Ascending aorta (tissue), 2 donors: ENCODE measurements at places on chromosomes 7 and 10.

DNA sequence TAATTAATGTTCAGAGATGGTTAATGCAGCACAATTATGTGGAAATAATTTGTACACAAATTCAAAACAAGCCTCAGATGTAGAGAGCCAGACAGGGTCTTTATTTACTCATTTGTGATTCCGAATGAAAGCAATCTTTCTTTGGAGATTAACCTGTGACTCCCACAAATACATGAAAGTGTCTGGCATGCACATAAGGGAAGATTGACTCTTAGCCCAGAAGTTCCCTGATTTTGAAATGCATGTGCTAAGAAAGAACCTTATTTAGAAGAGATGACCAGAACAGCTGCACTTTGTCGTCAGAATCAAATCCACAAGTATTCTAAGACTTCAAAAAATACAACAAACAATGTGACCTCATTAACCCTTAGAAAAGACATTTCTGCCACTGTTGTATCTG, 45.1 kb downstream of the RNLS start:
- peaks cover 3% of the 10 kb centered on the region for H3K4me1 ChIP-seq
- H3K27ac ChIP-seq = no peak overlapping the region
- no peaks in the 10 kb centered on the region for H3K36me3 ChIP-seq
- no peak for DNase-seq
- H3K27me3 ChIP-seq = no peaks in the 10 kb centered on the region

- H3K27me3 ChIP-seq = no peaks in the 10 kb centered on the region
- peak overlapping the region; percentile 58 for H3K27ac ChIP-seq
- DNase-seq = no peak
- H3K36me3 ChIP-seq = peaks cover 64% of the 10 kb centered on the region
- no peak overlapping the region for H3K4me3 ChIP-seq
These were observed 23.5 kb downstream of the STN1 start for GRCh38 chr10:103894441-103894864.

DNA sequence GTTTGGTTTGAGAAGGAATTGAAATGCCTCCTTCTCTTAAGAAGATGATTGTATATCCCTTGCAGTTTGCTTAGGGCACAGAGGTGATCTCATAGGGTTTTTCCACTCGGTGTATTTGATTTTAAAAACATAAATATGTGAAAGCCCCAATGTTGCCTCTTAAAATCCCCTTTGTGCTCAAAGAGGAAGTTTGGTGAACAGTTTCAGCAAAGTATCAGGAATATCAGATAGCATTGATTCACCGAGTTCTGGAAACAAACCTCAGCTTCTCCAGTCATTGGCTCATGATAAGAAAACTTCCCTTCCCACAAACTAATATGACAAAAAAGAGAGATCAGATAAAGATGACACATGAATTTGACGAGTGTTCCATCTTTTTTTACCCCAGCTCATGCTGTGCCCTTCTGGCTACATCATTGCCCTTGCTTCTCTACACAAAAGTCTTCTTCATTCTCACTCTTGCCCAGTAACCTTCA, 20.1 kb upstream of the SMNDC1 start:
- H3K27me3 ChIP-seq = no peaks in the 10 kb centered on the region
- H3K4me3 ChIP-seq = no peak overlapping the region
- no peaks in the 10 kb centered on the region for H3K4me1 ChIP-seq
- H3K36me3 ChIP-seq = no peaks in the 10 kb centered on the region
- H3K27ac ChIP-seq = no peak overlapping the region

GRCh38 chr7:17907014-17907413, 33.3 kb downstream of the SNX13 start:
- no peaks in the 10 kb centered on the region for H3K4me1 ChIP-seq
- no peaks in the 10 kb centered on the region for H3K27me3 ChIP-seq
- H3K4me3 ChIP-seq = no peak overlapping the region
- no peak for DNase-seq
- H3K36me3 ChIP-seq = peaks cover 4% of the 10 kb centered on the region
- H3K27ac ChIP-seq = no peak overlapping the region

- no peak overlapping the region for H3K27ac ChIP-seq
- H3K36me3 ChIP-seq = no peaks in the 10 kb centered on the region
- no peak overlapping the region for H3K4me3 ChIP-seq
- no peaks in the 10 kb centered on the region for H3K27me3 ChIP-seq
- H3K4me1 ChIP-seq = no peaks in the 10 kb centered on the region
- DNase-seq = no peak
These were observed 131.3 kb upstream of the NOBOX start for GRCh38 chr7:144534655-144535395.

DNA sequence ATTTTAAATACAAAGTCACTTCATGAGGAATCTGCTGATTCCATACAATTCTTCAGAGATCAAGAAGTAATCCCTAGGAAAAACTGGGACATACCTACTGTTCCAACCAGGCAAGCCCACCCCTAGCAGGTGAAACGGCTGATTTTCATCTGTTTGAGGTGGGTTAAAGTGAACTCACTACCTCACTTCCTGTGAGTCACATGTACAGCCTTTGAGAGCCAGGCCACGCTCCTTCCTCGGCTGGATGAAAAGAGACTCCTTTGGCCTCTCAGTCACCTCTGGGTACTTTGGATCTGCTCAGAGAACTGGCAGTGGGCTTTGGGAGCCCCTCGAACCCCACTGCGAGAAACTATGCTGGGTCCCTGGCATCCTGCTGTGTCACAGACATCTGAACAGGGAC, 68.2 kb downstream of the CHST15 start:
- H3K27me3 ChIP-seq = no peaks in the 10 kb centered on the region
- DNase-seq = no peak
- H3K27ac ChIP-seq = no peak overlapping the region
- peaks cover 5% of the 10 kb centered on the region for H3K36me3 ChIP-seq
- no peaks in the 10 kb centered on the region for H3K4me1 ChIP-seq
